ENCODE measurements at places on chromosomes 3 and 15.

- DNase-seq: no peak
Measured at GRCh38 chr3:21621181-21621651, 129.8 kb downstream of the ZNF385D start.

GRCh38 chr3:64814351-64814750, 126.6 kb upstream of the ADAMTS9 start:
- DNase-seq: no peak

DNA sequence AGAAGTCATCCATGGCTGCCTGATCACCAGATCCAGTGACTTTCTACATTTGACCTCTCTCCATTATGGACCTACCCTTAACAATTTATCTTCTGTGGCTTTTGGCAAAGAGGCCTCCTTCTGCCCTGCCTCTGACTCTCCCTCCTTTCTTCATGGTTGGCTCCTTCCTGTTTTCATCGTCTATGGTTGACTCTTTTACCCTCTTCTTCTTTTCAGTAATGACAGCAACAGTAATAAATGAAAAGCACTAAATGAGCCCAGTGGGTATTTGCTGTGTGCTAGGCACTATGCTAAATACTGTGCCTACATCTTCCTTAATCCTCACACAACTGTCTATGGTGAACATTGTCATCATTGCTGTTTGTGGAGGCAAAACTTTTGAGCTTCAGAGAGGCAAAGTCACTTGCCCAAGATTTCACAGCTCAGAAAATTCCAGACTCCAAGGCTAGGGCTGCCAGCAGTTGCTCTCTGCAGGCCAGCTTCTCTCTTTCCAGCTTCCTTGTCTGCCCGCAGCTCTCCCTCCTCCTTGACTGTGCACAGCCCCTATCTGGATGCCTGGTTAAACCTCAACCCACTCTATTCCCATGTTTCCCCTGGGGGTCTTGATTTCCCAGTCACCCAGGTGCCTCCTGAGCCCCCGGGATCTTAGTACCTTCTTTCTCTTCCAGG, 24.6 kb downstream of the ITPR1 start:
- no peak for DNase-seq

GRCh38 chr15:31145271-31145911, 43.9 kb upstream of the TRPM1 start:
- DNase-seq: no peak

DNA sequence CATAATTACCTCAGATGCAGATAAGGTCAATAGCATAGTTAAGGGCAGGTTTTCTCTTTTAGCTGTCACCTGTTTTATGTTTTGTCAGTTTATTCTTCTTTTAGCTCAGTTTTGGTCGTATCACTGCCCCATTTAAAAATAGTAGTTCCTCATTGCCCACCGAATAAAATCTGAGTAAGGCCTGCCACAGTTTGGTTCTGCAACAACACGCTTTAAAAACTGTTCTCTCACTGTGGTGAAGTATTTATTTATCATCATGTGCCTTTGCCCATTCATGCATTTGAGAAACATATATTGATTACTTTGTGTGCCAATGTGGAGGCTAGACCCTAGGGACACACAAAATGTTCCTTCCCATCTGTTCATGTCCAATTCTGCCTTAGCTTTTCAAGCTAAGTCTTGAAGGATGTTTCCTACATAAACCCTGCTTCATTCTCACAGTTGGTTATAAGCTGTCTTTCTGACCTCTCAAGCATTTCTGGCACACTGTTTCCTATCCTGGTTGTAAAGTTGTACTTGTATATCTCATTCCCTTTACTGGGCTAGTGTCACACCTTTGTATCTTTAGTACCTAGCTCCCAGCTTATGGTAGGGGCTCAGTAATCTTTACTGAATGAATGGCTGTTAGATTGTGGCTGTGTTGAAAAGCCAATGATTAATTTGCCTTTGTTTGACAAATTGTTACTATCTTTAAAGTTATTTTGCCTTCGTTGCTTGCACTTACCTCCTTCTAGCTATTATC, 23.9 kb downstream of the AKAP13 start:
- DNase-seq: no peak

GRCh38 chr15:21262851-21263425, 177.4 kb downstream of the POTEB3 start:
- DNase-seq: no peak

DNA sequence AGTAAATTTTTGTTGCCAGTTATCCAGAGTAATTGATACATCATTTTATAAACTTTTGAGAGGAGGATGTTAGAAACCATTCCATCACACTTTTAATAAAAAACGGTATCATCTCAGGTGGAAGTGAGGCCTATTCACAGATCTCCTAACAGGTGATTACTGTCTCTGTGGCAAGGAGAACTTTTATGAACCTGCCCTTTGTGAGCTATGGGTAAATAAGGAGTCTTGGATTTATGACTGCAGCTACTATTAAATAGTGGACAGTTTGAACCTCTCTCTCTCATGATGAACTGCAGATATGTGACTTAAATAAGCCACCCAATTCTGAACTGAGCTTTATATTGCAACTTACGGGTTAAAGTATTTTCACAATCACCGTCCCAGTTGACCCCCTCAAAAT, 45.7 kb downstream of the ZFAND6 start:
- DNase-seq: no peak

GRCh38 chr15:25408428-25408827, 30.4 kb downstream of the UBE3A start:
- no peak for DNase-seq

DNA sequence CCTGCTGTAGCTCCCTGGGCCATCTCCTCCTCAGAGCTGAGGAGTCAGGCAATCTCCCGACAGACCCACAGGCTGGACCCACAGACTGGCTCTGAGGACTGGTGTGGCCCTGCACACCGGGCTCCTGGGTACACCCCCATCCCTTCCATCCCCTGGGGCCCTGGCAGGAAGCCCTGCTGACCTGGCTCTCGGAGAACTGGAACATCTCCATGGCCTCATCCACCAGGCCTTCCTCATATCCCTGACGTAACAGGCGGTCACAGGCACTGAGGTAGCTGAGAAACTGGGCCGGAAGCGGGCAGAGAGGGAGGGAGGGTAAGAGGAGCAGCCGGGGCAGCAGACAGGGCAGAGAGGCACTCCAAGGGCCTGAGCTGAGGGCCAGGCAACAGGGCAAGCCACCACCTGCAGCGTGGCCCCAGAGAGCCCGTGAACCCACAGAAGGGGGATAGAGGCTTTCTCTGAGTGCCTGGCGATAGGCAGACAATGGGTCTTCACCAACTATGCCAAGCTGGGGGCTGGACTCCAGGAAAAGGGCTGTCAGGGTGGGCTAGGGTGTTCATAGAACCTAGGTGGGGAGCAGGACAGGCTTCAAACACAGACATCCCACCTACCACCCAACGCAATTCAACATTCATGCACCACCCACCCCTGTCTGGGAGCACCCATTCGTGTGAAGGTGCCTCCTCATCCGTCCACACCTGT, 17.9 kb downstream of the KBTBD13 start:
- DNase-seq: no peak

- no peak for DNase-seq
Measured at GRCh38 chr15:63505842-63506222, 1.4 kb downstream of the USP3 start.

- no peak for DNase-seq
Measured at GRCh38 chr3:29514170-29514569, 233.3 kb downstream of the RBMS3 start.

DNA sequence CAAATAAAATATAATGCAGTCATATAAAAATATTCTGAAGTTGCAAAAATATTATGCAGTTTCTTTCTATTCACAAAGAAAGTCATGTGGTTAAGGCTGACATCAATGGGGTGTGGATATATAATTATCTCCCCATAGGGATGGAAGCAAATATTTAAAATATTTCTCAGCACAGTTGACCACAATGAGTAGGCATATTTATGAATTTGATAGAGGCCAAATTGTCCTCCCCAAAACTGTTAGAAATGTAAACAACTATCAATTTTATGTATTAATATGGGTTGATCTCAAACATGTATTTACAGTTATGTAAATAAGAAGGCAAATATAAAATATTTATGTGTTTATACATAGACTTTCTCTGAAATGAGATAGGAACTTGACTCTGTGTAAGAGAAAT, 246.0 kb upstream of the CBLB start:
- DNase-seq: no peak

DNA sequence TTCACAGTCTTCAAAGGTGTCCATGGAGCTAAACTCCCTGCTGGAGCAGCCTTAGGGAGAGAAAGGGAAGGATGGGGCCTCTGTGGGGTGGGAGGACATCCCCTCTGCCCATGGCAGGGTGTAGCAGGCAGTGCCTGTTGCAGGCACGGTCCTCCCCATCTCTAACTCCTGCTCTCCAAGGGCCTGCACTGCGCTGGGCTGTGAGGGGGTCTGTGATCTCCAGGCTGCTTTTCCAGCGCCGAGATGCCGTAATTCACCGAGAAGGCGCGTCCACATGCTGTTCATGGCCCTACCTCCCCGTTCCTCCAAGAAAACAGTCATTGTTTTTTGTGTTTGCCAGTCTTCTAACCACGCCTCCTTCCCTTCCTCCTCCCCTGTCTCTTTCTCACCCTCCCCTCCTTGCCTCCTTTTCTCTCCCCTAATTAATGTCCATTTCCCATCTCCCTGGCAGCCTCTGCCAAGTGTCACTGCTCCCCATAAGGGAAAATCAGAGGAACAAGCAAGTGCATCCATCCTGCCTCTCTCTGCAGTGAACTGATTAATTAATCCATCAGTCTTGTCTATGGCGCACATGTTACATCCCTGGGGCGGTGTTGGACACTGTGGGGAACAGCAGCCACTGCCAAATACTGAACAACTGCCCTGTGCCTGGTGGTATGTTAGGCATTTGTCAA, 17.7 kb upstream of the LAMP3 start:
- DNase-seq: no peak

DNA sequence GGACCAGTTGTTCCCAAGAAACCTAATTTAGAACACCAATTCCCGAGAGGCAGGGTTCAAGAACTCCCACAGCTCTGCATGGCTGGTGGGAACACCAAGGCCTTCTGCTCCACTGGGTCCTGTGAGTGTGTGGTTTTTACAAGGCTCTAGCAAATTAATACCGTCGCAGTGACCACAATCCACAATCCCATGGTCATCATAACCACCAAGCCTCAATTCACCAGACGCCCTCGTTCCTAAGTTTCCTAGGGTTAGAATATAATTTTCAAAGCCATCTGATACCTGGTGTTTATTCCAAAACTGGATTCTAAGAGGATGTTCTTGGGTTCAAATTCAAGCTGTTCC, 114.9 kb upstream of the RPL32 start:
- DNase-seq: no peak

DNA sequence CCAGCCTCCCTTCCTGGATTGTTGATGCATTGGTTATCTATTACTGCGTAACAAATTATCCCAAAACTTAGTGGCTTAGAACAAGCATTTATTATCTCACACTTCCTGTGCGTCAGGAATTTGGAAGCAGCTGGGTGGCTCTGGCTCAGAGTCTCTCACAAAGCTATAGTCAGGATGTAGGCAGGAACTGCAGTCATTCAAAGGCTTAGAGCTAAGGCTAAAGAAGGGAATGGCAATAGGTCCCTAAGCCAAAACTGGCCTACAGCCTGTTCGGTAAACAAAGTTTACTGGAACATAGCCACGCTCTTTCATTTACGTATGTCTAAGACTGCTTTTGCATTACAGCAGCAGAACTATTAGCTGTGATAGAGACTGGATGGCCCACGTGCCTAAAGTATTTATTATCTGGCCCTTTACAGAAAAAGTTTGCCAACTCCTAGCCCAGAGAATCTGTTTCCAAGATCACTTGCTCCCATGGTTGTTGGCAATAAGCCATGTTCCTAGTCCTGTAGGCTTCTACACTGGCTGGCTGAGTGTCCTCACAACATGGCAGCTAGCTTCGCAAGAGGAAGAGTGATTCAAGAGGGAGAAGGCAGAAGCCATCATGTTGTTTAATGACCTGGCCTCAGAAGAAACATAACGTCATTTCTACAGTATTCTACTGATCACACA, 132.4 kb downstream of the SNRK start:
- no peak for DNase-seq

GRCh38 chr15:66078196-66078928, 175.2 kb downstream of the MEGF11 start:
- DNase-seq: no peak

GRCh38 chr3:183988216-183988790, 29.4 kb downstream of the ABCC5 start:
- no peak for DNase-seq

GRCh38 chr15:43209059-43209824, 11.6 kb downstream of the EPB42 start:
- DNase-seq: peak; percentile 17

GRCh38 chr3:114967168-114967567, 179.9 kb downstream of the ZBTB20 start:
- no peak for DNase-seq

GRCh38 chr3:66762916-66763693, 235.0 kb upstream of the KBTBD8 start:
- no peak for DNase-seq

DNA sequence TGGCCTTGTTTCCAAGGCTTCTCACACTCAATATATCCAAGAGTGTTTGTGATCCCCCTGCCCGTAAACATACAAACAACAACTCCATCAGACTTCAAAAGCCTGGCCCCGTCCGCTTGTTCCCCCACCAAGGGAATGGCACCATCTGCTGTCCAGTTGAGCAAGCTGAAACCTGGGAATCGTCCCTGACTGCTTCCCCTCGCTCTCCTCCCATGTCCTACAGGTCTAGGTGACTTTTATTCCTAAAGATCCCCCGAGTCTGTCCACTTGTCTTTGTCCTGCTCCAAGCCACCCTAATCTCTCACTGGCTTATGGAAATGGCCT, 27.9 kb upstream of the FAM174B start:
- DNase-seq: peak; percentile 31

- no peak for DNase-seq
Measured at GRCh38 chr3:177944228-177944661, 592.0 kb upstream of the KCNMB2 start.

GRCh38 chr3:37949866-37950265, 40.7 kb upstream of the VILL start:
- DNase-seq: no peak

- DNase-seq: no peak
Measured at GRCh38 chr3:48543271-48543866, 13.2 kb downstream of the PFKFB4 start.

- DNase-seq: no peak
Measured at GRCh38 chr3:113263020-113263419, 51.7 kb downstream of the BOC start.

Measured in NCI-H146 (cell line).